ENCODE measurements at places on chromosomes 5 and 9. TPM values are rescaled to one million over a fixed set of nuclear protein-coding genes. Genes with fewer than 3 reads are reported as not detected.

DNA sequence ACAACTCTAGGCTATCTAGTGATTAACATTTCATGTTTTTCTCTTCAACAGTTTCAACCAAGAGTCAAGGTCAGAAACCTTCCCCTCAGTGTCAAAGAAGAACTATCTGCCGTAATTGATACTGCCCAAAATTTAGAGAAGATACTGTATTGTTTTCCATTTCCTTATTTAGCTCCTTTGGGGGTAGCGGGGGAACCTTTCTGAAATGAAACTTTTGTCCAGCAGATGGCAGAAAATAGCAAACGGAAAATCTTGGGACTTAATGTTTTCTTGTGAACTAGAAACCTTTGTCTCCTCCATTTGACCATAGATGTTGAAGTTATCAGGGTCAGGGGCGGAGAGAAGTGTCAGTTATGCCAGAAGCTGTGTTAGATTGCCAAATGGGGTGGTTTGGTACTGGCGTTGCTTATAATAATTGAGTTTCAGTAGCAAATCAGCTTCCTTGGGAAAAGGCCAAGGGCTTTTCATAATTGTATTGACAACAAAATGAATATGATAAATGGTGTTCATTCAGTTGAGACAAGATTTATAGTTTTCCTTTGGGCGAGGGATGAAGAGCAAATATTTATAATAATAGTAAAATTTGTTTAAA is 101.7 kb upstream of the TLX3 start:
- peak; percentile 27 for DNase-seq
- no peak overlapping the region for H3K4me3 ChIP-seq
- H3K36me3 ChIP-seq, result no peaks in the 10 kb centered on the region
- H3K27me3 ChIP-seq, result no peaks in the 10 kb centered on the region

DNA sequence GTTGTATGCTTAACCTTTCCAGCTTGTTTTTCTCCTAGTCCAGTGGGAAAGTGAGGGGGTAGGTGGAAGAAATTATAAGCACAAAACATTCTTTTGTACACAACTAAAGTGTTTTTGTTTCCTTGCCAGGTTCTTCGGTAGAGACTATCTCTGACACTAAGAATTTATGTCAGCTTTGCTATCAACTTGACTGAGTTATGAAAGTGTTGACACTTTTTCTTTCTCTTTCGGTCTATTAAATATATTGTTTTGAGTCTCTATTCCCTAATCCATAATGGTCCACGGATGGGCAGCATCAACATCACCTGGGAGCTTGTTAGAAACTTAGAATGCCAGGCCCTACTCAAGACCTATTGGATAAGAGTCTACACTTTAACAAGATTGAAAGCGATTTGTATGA is 195.0 kb upstream of the ATP10B start:
- no peaks in the 10 kb centered on the region for H3K4me1 ChIP-seq
- H3K27me3 ChIP-seq, result no peaks in the 10 kb centered on the region
- no peak overlapping the region for H3K27ac ChIP-seq
- no peak for DNase-seq
- H3K36me3 ChIP-seq, result no peaks in the 10 kb centered on the region

C6 gene
- 2.5 TPM for total RNA-seq

- H3K4me1 ChIP-seq, result no peaks in the 10 kb centered on the region
- H3K27me3 ChIP-seq, result no peaks in the 10 kb centered on the region
- no peak overlapping the region for H3K4me3 ChIP-seq
- H3K27ac ChIP-seq, result no peak overlapping the region
- no peak for DNase-seq
- no peaks in the 10 kb centered on the region for H3K36me3 ChIP-seq
Measured at GRCh38 chr5:39191216-39191615, 28.1 kb downstream of the FYB1 start.

HAVCR1 gene
- 0.93 TPM for total RNA-seq

DNA sequence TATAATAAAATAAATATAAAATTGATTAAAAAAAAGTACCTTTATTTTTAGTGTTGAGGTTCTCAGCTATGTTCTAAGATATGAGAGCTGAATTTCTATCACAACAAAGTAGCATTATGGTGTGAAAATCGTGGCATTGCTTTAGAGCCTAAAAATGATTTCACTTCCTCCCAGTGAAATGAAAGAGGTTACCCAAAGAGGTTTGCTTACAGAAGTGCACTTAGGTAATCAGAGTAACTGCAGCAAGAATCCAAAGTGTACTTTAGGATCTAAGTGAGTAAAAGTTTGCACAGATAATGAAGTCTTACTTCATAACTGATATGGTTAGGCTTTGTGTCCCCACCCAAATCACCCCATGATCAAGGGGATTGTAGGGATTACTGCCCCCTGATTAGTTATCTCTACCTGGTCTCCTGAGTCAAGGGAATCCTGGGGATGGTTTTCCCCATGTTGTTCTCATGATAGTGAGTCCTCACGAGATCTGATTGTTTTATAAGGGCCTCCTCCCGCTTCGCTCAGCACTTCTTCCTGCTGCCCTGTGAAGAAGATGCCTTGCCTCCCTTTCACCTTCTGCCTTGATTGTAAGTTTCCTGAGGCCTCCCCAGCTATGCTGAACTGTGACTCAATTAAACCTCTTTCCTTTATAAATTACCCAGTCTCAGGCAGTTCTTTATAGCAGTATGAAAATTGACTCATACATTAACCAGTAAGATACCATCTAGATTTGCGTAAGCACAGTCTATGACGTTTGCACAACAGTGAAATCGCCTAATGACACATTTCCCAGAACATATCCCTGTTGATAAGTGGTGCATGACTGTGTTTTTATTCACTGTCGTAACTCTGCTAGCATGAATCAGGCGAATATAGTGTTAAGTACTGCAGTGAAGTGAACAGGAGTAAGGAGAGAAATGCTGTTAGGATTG is 40.3 kb upstream of the LRRC70 start:
- DNase-seq, result peak; percentile 28
- H3K27me3 ChIP-seq, result no peaks in the 10 kb centered on the region
- no peaks in the 10 kb centered on the region for H3K4me1 ChIP-seq
- peaks cover 16% of the 10 kb centered on the region for H3K36me3 ChIP-seq
- no peak overlapping the region for H3K27ac ChIP-seq

GRCh38 chr5:91207248-91207647 is 175.9 kb downstream of the ARRDC3 start:
- no peak overlapping the region for H3K4me3 ChIP-seq
- H3K4me1 ChIP-seq, result no peaks in the 10 kb centered on the region
- no peaks in the 10 kb centered on the region for H3K27me3 ChIP-seq
- DNase-seq, result no peak
- H3K36me3 ChIP-seq, result no peaks in the 10 kb centered on the region
- no peak overlapping the region for H3K27ac ChIP-seq

GRCh38 chr5:139494832-139495231 is 12.3 kb upstream of the STING1 start:
- DNase-seq, result no peak
- H3K27ac ChIP-seq, result no peak overlapping the region
- H3K4me1 ChIP-seq, result 0 out of 2 replicates have a peak, but pooled peaks cover 10% of the 10 kb centered on the region
- no peak overlapping the region for H3K4me3 ChIP-seq

GMCL2 gene
- not detected for total RNA-seq

LHX6 gene
- 1.3 TPM for total RNA-seq

CCDC171 gene
- total RNA-seq, result 2.5 TPM

DNA sequence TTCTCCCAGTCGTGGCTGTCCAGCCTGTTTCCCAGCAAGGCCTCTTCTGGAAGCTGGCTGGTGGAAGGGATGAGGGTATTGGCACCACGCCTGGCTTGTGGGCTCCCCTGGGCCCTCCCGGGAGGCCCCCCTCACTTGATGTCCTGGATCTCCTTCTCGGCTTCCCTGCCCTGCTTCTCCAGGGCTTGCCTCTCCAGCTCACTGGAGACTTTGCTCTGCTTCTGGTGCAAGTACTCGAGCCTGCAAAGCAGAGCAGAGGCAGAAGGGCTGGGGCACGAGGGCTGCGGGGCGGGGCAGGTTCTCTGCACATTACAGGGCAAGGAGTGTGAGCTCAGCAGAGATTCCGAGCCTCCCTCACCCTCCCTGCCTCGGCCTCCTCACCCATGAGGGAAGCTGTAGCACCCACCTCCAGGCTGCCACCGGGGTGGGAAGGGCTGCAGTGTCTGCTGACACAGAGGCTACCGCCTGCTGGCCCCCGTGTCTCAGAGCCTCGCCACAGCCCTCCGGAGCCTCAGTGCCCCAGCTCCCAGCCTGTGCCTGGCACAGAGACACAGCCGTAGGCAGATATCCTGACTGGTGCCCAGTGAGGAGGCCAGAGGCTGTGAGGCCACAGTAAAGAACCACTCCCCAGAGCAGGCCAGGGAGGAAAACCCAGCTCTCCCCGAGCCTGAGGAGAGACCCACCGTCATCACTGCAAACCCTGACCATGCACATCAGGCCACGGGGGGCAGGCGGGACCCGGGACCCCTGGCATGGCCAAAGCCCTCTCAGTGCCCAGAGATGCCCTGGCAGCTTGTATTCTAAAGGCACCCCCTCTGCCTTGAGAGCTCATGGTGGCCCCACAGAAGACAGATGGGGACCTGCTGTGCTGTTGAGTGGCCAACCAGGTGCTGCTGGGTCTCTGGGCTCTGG is 7.2 kb downstream of the SNAPC4 start:
- peaks cover 70% of the 10 kb centered on the region for H3K36me3 ChIP-seq
- DNase-seq, result no peak
- no peak overlapping the region for H3K27ac ChIP-seq
- no peaks in the 10 kb centered on the region for H3K27me3 ChIP-seq
- no peak overlapping the region for H3K4me3 ChIP-seq
- no peaks in the 10 kb centered on the region for H3K4me1 ChIP-seq

GRCh38 chr9:134644725-134645606 is 3.4 kb downstream of the COL5A1 start:
- no peak for DNase-seq
- peaks cover 60% of the 10 kb centered on the region for H3K27me3 ChIP-seq
- no peaks in the 10 kb centered on the region for H3K4me1 ChIP-seq
- no peak overlapping the region for H3K27ac ChIP-seq
- H3K4me3 ChIP-seq, result no peak overlapping the region

RASGRF2 gene
- 23.6 TPM for total RNA-seq

DNA sequence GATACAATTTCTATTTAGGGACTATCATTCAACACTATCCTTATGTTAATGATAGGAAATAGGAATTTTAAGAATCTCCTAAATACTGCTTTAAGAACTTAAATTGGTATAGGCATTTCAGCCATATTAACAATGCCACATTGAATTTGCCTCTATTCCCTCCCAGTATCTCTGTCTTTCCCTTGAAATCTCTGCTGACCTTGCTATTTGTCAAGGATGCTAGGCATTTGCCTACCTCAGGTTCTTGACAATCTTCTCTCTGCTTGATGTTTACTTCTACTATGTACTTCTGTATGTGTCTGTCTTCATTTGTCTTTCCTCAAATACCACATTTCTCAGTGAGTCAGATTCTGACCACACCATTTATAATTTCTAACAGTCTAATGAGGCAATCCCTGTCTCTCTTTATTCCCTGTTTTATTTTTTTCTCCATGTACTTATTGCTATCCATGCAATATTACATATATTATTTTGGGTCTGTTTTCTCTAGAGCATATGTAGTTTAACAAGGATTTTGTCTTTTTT is 1461.4 kb upstream of the CDH9 start:
- no peak overlapping the region for H3K27ac ChIP-seq
- H3K36me3 ChIP-seq, result no peaks in the 10 kb centered on the region
- no peak for DNase-seq

DNA sequence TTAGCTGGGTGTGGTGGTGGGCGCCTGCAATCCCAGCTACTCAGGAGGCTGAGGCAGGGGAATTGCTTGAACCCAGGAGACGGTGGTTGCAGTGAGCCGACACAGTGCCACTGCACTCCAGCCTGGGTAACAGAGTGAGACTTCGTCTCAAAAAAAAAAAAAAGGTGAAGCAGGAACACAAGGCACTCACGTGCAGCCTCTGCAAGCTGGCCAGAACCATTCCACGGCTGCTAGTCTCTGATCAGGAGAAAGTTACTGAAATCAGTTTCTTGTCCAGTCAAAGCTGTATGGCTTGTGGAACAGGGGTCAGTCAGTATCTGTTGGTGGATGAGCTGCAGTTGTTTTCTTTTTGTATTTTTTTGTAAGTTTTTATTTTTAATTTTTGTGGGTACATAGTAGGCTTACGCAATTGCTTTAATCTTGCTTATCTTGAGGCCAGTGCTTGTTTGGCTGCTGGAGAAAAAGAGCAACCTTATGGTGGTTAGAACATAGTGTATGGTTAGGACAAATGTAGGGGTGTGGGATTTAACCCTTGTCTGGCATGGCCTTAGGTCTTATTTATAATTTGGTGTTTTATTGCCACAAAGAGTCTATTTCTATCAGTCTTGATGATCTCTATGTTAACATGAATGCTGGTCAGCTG is 32.7 kb upstream of the GTF2H2C start:
- no peak overlapping the region for H3K27ac ChIP-seq
- H3K4me3 ChIP-seq, result no peak overlapping the region
- DNase-seq, result no peak
- no peaks in the 10 kb centered on the region for H3K27me3 ChIP-seq
- H3K4me1 ChIP-seq, result no peaks in the 10 kb centered on the region

DNA sequence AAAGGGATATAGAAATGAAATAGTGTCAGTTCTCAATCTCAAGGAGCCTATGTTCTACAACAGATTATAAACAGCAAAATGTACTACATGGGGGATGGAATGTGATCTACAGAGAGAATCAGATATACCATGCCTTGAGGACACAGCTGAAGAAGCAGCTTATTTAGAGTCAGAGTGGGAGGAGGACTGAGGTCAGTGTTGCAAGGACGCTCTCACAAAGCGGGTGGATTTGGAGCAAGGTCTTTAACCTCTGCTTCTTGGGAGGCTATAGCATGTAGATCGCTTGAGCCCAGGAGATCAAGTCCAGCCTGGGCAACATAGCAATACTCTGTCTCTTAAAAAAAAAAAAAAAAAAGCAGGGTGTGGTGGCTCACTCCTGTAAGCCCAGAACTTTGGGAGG is 32.8 kb upstream of the PLIN2 start:
- H3K36me3 ChIP-seq, result no peaks in the 10 kb centered on the region
- no peaks in the 10 kb centered on the region for H3K27me3 ChIP-seq
- H3K27ac ChIP-seq, result peak overlapping the region; percentile 99
- H3K4me3 ChIP-seq, result no peak overlapping the region

- H3K27ac ChIP-seq, result no peak overlapping the region
- no peaks in the 10 kb centered on the region for H3K4me1 ChIP-seq
- H3K4me3 ChIP-seq, result no peak overlapping the region
- no peaks in the 10 kb centered on the region for H3K36me3 ChIP-seq
Measured at GRCh38 chr5:148467958-148468357, 84.2 kb downstream of the FBXO38 start.

INPP5E gene
- total RNA-seq, result 3.0 TPM

ROPN1L gene
- total RNA-seq, result not detected

GRCh38 chr9:32837551-32838058 is 54.3 kb downstream of the TMEM215 start:
- H3K27me3 ChIP-seq, result no peaks in the 10 kb centered on the region
- H3K4me1 ChIP-seq, result no peaks in the 10 kb centered on the region
- H3K27ac ChIP-seq, result no peak overlapping the region
- no peak for DNase-seq
- H3K36me3 ChIP-seq, result no peaks in the 10 kb centered on the region

BARHL1 gene
- total RNA-seq, result not detected

GRCh38 chr5:39201160-39201780 is 18.1 kb downstream of the FYB1 start:
- no peak overlapping the region for H3K27ac ChIP-seq
- peaks cover 8% of the 10 kb centered on the region for H3K4me1 ChIP-seq
- DNase-seq, result no peak
- H3K27me3 ChIP-seq, result no peaks in the 10 kb centered on the region

GRCh38 chr5:36982146-36982545 is 105.6 kb downstream of the NIPBL start:
- H3K27me3 ChIP-seq, result no peaks in the 10 kb centered on the region
- H3K27ac ChIP-seq, result no peak overlapping the region
- H3K36me3 ChIP-seq, result peaks cover 18% of the 10 kb centered on the region
- no peak overlapping the region for H3K4me3 ChIP-seq
- no peaks in the 10 kb centered on the region for H3K4me1 ChIP-seq

TXNDC8 gene
- not detected for total RNA-seq

MLANA gene
- 0.11 TPM for total RNA-seq

- no peak overlapping the region for H3K27ac ChIP-seq
- H3K36me3 ChIP-seq, result no peaks in the 10 kb centered on the region
Measured at GRCh38 chr5:24272741-24273140, 372.0 kb downstream of the CDH10 start.
